ENCODE measurements at places on chromosomes 13 and 19.

- no peak for DNase-seq
These were observed 7.9 kb upstream of the SIGLEC9 start for GRCh38 chr19:51116736-51117286.

DNA sequence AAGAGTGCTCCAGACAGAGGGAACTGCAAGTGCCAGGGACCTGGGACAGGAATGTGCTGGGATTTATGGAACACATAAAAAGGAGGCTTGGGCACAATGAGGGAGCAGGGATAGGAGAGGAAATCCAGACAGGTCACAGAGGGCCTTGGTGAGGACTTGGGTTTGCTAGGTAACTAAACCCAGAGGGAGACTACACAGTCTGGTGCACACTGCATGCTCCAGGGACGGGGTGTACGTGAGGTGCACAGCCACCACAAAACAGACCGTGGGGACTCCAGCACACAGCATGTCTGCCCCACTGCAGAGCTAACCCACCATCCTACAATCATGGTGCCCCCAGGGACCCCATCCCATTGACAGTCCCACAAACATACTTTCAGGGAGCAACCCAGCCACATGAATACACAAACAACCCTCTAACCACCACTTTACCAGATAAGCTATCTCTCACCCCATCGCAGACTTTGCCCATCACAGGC lies 5.5 kb upstream of the ZFP36 start:
- DNase-seq: no peak

DNA sequence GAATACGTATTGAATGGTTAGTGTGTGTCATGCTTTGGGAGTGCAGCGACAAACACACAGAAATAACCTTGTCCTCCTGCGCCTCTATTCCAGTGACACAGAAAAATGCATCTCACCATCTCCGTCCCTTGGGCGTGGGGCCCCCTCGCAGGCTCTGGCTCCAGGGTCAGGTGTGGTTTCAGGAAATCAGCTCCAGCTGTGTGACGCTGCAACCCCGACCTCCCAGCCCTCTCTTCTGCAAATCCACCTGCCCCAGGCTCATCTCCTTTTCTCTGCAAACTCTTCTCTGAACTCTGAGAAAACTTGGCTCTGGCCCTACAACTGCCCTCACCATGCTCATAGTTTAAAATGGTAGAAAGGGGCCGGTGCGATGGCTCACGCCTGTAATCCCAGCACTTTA lies 51.3 kb upstream of the ZNF536 start:
- DNase-seq: no peak

- peak; percentile 60 for DNase-seq
These were observed 1.9 kb upstream of the ZNF580 start for GRCh38 chr19:55638864-55639359.

DNA sequence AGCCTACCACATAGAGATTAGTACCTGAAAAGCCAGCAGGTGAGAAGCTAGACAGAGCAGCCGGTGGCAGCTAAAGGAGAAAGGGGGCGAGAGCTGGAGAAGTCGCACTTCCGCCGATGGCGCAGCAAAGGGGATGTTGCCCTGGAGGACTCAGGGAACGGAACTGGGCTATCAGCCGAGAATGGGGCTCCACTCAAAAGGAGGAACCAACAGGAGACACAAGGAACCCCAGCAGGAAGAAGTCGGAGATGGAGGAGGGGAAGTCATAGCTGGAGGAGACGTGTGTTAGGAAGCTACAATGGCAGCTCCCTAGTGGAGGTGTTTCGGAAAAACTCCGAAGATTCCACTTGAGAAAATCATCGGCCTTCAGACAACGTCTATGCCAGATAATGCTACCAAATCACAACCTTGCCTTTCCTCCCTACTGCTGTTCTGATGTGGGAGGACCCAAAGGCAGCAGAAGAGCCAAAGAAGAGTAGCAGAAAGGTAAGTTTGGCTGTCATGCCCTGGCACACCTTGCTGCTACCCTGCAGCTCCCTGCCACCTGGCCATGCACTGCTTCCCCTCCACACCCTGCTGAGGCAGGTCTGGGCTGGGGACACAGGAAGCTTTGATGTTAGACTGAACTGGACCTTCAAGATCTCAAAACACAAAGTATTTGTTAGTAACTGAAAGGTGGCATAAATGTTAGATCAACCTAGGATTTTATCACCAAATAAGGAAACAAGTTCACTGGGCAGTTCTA lies 127.9 kb downstream of the DLEU7 start:
- DNase-seq: no peak

- peak; percentile 7 for DNase-seq
These were observed 43.7 kb upstream of the ADGRE5 start for GRCh38 chr19:14337510-14337909.

DNA sequence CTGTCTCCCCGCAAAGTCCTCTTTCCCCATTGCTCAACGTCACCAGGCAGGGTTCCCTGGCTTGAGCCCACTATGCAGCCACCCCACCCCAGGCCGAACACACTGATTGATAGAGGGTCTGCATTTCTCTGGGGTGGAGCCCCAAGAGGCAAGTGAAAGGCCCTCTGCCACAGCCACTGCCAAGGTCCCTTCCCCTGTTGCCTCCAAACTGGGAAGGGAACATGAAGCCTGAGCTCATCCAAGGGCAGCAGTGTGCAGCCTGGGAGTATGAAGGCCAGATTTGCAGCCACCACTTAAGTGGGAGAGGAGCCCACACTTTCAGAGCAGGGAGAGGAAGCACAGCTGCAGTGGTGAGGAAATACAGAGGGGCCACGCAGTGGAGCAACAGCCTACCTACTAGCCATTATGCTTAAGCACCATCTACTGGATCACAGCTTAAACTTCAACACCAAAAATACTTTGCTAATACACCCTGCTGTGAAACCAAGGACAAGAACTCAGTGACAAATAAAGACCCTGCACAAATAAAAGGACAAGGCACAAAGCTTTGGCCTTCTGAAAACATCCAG lies 48.6 kb downstream of the UBL3 start:
- no peak for DNase-seq

DNA sequence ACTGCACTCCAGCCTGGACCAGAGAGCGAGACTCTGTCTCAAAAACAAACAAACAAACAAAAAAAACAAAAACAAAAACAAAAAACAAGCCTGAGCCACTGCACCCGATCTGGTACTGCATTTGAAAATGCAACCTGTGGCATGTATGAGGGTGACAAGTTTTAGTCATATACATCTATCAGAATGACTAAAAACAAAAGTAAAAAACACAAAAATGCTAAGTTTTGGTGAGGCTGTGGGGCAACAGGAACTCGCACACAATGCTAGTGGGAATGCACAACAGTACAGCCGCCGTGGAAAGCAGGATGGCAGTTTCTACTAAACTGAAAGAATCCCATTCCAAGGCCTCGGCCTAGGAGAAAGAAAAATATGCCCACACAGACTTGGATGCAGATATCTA lies 7.8 kb downstream of the EBPL start:
- DNase-seq: no peak

DNA sequence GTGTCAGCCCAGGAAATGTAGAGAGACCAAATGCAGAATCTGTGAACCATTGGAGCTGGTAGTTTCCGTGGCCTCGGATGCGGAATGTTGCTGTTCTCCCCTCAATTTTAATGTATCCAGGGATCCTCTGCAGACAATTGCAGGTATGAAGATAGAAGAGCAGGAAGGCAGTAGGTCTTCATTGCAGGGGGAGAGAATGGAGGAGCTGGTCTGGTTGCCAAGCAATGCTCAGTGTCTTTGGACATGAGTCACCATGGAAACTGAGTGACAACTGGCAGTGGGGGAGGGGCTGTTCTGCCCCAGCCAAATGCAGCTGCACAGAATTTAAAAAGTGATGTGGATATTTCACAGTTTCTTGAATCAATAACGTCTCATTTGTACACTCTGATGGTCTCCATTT lies 56.1 kb upstream of the ZNF835 start:
- no peak for DNase-seq

DNA sequence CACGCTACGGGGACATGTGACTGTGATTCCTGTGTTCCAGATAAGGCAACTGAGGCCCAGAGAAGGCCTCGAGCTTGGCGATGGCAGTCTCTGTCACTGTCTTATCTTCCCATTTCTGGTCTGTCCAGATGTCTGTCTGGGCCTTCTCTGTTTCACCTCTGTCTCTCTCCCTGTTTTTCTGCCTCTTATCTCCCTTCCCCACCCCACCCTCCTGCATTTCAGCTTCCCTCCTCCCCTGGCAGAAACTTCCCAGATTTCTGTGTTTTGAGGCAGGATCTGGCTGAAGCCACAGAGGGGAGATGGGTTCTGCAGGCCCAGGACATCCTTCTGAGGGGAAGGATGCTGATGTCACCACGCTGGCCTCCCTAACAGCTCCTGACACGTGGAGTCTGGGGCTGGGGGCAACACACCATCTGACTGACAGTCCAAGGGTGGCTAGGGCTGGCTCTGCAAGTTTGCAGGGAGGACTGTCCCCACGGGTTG lies 14.4 kb downstream of the PAK4 start:
- no peak for DNase-seq

GRCh38 chr19:27780367-27781075 lies 1432.4 kb downstream of the UQCRFS1 start:
- no peak for DNase-seq

- no peak for DNase-seq
These were observed 59.1 kb upstream of the EEF1AKMT1 start for GRCh38 chr13:20832861-20833260.

- DNase-seq: no peak
These were observed 178.4 kb downstream of the KDM4B start for GRCh38 chr19:5147074-5147977.

- no peak for DNase-seq
These were observed 165.4 kb downstream of the FLT1 start for GRCh38 chr13:28329395-28330158.

All from naive thymus-derived CD8-positive, alpha-beta T cell (primary cell).